ENCODE measurements at places on chromosomes 12 and 14.

GRCh38 chr14:25121337-25122129 is 71.6 kb upstream of the STXBP6 start:
- DNase-seq: no peak

DNA sequence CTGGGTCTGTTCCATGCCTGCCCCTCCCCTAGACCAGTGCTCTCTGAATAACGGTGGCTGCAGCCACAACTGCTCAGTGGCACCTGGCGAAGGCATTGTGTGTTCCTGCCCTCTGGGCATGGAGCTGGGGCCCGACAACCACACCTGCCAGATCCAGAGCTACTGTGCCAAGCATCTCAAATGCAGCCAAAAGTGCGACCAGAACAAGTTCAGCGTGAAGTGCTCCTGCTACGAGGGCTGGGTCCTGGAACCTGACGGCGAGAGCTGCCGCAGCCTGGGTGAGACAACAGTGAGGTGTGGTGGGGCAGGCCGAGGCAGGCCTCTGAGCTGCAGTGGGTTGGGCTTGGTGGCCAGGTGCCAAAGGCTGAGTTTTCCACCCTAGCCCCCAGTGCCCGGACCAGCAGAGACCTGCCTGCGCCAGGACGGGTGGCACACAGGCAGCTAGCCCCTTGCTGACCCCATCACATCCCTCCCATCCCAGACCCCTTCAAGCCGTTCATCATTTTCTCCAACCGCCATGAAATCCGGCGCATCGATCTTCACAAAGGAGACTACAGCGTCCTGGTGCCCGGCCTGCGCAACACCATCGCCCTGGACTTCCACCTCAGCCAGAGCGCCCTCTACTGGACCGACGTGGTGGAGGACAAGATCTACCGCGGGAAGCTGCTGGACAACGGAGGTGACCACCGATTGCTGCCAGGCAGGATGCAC is 28.2 kb upstream of the LRP1-AS start:
- DNase-seq: peak; percentile 52

DNA sequence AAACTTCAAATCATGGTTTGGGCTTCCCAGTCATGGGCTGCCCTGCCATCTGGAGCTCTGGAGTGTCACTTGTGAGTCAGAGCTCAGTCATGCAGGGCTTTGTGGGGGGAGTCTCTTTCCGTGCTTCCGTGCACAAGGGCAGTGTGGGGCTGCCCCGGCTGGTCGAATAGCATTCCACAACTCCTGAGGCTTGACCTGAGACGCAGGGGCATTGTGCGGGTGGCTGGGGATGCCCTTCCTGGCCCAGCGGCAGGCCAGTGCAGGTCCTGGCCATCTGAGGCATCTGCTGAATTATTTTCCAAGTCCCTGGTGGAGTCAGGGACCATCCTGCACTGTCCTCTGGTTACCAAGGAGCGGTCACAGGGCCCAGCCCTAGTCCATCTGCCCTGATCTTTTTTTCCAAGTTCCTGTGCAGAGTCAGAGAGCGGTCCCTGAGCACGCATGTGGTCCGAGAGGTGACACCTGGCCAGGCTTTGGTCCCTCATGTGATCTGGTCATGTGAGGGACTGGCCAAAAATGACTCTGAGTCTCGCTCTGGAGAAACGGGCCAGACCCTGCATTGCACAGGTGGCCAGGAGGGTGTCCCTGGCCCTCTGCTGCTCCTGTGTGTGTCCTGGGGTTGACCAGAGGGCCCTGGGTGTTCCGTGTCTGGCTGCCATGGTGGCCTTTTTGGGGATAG is 167.0 kb upstream of the ALG10B start:
- DNase-seq: no peak

DNA sequence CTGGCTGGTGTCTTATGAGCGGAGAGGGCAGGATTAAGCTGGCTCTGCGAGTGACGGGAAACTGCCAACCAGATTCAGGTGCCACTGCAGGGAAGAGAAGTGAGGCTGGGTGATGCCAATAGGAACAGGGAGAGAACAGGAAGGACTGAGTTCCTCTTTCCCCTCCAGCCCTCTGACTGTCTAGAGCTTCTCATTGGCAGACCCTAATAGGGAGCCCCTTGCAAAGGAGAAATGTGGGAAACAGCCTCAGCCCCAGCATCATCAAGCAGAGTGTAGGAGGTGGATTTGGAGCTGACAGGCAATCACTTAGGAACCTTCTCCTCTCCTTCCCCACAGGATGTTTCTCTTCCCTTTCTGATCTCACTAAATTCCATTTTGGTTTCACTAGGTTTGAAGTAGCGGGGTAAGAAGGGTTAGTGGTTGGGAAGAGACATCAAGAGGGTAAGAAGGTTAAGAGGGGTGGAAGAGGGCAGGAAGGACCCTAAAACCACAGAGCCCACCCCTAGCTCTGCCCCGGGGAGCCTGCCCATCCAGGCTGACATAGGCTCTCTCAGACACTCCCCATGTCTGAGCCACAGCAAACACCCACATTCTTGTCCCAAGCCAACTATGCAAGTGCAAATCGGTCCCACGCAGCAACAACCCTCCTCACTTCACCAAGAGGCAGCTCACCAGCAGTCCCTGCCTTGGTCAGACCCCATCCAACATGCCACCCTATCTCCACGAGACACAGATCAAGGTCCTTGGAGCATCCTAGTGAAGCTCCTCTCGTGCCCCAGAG is 111.1 kb downstream of the STAB2 start:
- DNase-seq: no peak

GRCh38 chr14:36818794-36819384 is 157.2 kb downstream of the PAX9 start:
- DNase-seq: no peak

DNA sequence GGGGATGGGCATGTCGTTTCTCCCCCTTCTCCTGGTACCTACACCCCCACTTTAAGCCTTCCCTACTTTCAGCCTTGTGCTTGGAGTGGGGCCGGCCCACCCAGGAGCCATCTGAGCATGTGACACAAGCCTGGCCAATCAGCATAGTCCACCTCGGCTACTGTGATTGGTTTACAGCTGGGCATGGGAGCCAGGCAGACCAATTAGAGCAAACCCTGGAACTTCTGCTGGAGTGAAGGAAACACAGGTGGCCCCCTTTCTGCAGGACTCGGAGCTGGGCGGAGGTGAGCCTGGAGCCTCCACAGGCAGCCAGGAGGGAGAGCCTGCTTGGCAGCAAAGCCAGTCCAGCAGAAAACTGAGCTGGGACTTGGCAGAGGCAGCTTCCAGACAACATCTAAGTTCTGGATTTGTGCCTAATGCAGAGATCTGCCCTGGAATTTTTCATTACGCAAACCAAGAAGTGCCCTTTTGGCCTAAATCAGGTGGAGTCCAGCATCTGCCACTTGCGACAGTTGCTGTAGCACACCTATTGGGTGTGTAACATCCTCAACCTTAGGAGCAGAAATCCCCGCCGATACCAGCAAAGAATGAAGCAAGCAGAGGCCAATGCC is 59.5 kb downstream of the SCARB1 start:
- peak; percentile 14 for DNase-seq

GRCh38 chr12:121781998-121782979 is 11.2 kb downstream of the RHOF start:
- DNase-seq: peak; percentile 76

DNA sequence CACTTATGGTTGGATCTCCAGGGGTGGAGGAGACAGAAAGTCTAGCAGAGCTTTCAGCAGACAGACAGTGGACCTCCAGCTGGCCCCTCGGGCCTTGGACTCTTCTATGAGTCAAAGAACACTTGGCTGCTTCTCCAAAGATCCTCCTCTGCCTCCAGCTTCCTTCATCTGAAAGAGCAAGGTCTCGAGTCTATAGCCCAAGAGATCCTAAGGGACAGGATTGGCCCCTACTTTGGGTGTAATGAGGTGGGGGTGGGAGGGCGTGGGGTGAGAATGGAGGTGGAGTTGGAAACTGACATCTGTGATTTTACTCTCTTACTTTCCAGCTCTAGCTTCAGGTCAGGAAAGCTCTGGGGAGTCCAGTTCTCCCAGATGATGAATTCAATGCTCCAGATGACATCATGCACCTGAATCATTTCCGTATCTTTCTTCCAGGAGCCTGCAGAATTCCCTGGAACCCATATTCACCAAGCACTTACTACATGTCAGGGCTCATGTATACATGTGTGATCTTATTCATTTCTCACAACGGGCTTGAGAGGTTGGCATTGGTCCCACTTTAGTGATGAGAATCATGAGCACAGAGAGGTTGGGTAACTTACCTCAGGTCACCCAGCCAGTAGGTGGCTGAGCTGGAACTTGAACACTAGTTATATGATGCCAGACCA is 10.2 kb upstream of the PGF start:
- DNase-seq: no peak
